ENCODE measurements at places on chromosomes 3 and 15. TPM values are rescaled to one million over a fixed set of nuclear protein-coding genes. Genes with fewer than 3 reads are reported as not detected.

- no peak for DNase-seq
Measured at GRCh38 chr15:95742836-95743235, 587.7 kb upstream of the NR2F2 start.

DNA sequence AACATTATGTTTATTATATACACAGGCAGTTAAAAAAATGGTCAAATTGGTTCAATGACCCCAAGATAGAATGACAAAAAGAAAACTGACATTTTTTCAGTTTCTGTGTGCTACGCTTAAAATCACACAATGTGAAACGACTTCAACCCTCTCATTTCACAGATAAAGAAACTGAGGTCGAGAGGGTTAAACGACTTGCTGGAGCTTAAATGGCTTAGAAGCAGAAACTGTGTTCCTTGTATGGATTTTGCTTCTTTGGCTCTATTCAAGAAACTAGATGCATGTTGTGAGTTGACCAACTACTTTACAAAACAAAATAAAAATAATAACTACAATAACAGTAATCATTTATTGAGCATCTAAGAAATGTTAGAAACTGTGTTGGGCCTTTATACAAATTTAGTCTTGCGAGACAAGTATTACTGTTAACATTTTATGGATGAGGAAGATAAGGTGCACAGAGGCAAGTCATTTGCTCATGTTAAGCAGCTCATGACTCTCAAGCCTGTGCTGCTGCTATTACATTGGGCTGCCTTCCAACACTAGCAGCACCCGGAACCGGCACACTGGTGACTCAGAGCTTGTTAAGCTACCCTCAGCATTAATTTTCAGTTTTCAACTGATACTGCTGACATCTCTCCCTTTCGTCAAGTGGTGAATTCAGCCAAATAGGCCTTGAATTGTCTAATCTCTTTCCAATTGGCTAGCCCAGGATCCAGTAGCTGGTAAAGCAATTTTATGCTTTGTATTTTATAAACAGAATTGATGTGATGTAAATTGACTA, 487.6 kb downstream of the NAALADL2 start:
- DNase-seq: peak; percentile 46

DNA sequence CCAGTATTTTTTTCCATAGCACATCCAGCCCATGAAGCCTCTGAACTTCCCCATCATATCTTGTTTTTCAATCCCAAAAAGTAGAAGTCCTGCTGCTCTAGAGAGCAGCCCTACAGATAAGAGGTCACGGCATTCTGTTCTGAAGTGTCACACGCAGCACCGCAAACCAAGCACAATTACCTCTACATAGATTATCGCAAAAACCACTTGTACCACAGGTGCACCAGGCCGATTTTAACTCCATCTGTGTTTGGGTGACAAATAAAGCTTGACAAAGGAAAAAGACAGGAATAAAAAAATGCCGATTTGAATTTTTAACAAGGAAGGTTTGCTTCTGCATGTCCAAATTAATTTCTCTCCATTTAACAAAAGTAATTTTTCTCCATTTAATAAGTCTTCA, 113.7 kb downstream of the MYO5A start:
- DNase-seq: no peak

DNA sequence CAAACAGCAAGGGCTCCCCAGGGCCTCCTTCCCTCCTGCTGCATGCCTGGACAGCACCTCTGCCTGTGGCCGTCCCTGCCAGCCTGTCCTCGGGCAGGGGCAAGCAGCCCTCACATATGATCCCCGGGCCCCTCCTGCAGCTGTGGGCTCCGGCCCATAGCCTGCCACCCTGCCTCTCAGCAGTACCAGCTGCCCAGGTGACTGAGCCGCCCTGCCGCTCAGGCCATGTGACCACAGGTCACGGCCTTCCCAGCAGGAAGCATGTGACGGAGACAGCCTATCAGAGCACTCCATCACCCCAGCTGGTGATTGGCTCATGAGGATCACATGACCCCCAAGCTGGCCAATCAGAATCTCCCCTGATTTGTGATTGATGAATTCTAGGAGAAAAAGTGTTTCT, 23.9 kb downstream of the ALDH1L1 start:
- peak; percentile 25 for DNase-seq

DNA sequence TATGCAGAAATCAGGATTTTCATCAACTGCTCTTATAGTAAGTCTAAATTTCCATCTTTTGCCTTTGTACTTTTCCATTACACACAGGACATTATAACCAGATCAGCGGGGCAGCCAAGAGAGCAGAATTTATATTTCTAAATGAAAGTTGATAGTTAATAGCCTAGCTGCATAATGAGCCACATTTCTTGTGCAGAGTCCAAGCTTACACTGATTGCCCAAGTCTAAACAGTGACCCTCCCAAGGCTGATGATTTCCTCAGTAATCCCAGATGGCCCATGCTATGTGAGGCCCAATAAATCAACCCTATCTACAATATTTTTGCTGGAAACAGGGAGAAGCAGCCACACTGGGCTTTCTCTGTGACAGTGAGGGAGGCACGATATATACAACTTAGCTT, 475.8 kb upstream of the KCNMB2 start:
- DNase-seq: no peak

DNA sequence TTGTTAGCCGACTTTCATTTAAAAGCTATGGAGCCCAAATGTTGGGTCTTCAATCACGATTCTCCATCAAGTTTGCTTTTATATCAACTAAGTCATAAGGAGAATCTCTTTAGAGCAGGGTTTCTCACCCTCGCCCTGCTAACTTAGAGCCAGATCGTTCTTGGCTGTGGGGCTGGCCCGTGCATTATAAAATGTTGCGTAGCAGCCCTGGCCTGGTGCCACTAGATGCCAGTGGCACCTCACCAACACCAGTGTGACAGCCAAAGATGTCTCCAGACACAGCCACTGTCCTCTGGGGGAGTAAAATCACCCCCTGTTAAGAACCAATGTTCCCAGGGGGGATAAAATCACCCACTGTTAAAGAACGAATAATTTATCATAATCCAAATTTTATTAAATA, 226.1 kb downstream of the OCA2 start:
- no peak for DNase-seq

GXYLT2 gene
- 6.7 TPM for total RNA-seq

All from lower lobe of right lung (tissue), 2 donors.